Activated T-cell treated with anti-CD3 and anti-CD28 coated beads for 24 hours (primary cell): ENCODE measurements at places on chromosomes 16 and 17.

GRCh38 chr17:53470626-53471025, 352.1 kb upstream of the KIF2B start:
- DNase-seq, result no peak

GRCh38 chr17:76550712-76551615, 11.1 kb downstream of the PRCD start:
- DNase-seq, result no peak

DNA sequence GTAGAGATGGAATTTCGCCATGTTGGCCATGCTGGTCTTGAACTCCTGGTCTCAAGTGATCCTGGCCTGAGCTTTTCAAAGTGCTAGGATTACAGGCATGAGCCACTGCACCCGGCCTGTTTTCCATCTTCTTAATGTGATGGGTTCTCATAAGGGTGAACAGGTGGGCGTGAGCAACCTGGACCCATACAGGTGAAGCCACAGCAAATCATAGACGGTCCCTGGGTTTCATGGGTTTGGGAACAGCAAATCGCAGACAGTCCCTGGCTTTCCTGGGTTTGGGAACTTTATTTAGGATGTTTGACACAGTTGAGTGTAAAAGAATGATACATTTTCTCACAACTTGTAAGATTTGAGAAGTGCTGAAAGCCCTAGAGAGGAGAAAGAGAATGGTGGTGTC, 12.9 kb upstream of the MEIOB start:
- DNase-seq, result no peak

DNA sequence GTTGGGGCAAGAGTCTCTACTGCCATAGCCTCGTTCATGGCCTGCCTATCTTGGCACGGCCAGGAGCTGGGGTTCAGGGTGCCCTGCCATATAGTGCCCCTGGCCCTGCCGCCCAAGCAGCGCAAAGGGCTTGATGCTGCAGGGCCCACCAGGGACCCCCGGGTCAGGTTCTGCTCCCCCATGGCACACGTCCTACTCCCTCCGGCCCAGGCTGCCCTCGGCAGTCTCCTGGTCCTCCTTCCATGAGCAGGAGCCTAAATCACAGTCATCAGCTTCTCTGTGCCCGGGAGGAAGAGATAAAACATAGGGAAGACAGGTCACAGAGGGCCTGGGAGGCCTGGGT, 55.9 kb upstream of the MTSS2 start:
- no peak for DNase-seq

- DNase-seq, result no peak
Measured at GRCh38 chr16:50879873-50880695, 138.2 kb downstream of the CYLD start.

DNA sequence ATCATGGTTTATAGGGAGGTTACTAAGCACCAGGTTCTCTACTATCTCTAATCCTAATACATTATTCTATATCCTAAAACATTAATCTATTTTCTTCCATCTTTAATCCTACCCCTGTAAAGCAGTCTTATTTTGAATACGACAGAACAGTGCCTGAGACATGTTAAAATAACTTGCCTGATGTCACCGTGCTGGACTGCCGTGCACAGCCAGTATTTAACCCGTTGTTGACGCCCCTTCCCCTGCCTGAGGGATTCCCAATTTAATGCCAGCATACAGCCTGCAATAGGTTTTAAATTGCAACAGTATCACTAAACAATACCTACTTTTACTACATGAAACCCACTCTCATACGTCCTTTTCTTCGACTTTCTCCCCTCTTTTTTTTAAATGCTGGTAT, 133.3 kb downstream of the PARN start:
- no peak for DNase-seq
